ENCODE measurements at places on chromosomes 4 and X.
A peak's percentile ranks its signal among the peaks of the same experiment; 100 is the strongest.

GRCh38 chrX:47232803-47233332 is at the start of gene USP11:
Gene USP11 (plus strand): TSS chrX:47233009. CDS start chrX:47233044, 35 bp downstream.
- H3K27ac ChIP-seq: peak within 1 kb of the TSS; percentile 96
- H3K27me3 ChIP-seq: no peaks in the 10 kb centered on the region
- H3K36me3 ChIP-seq: peaks cover 11% of the 10 kb centered on the region
- H3K4me1 ChIP-seq: peaks cover 7% of the 10 kb centered on the region
- H3K4me3 ChIP-seq: peak within 1 kb of the TSS; percentile 84
- DNase-seq: peak; percentile 75

- no peaks in the 10 kb centered on the region for H3K27me3 ChIP-seq
- peaks cover 13% of the 10 kb centered on the region for H3K4me1 ChIP-seq
- H3K4me3 ChIP-seq: peak overlapping the region; percentile 97
- H3K36me3 ChIP-seq: no peaks in the 10 kb centered on the region
- H3K27ac ChIP-seq: no peak overlapping the region
Measured at GRCh38 chr4:88006956-88007303, 505 bp upstream of the PKD2 start.

GRCh38 chr4:144646523-144647094 is 653 bp downstream of the HHIP start:
- H3K4me1 ChIP-seq: no peaks in the 10 kb centered on the region
- H3K4me3 ChIP-seq: peak overlapping the region; percentile 52
- H3K36me3 ChIP-seq: no peaks in the 10 kb centered on the region
- peak; percentile 22 for DNase-seq
- H3K27ac ChIP-seq: no peak overlapping the region

- no peak overlapping the region for H3K4me3 ChIP-seq
- no peaks in the 10 kb centered on the region for H3K27me3 ChIP-seq
- no peak overlapping the region for H3K27ac ChIP-seq
- no peaks in the 10 kb centered on the region for H3K4me1 ChIP-seq
- no peaks in the 10 kb centered on the region for H3K36me3 ChIP-seq
Measured at GRCh38 chr4:52574036-52574435, 85.1 kb downstream of the USP46 start.

- peaks cover 18% of the 10 kb centered on the region for H3K4me1 ChIP-seq
- H3K27me3 ChIP-seq: no peaks in the 10 kb centered on the region
- no peaks in the 10 kb centered on the region for H3K36me3 ChIP-seq
- no peak overlapping the region for H3K27ac ChIP-seq
- no peak overlapping the region for H3K4me3 ChIP-seq
Measured at GRCh38 chr4:52837716-52838558, 24.2 kb upstream of the RASL11B start.

DNA sequence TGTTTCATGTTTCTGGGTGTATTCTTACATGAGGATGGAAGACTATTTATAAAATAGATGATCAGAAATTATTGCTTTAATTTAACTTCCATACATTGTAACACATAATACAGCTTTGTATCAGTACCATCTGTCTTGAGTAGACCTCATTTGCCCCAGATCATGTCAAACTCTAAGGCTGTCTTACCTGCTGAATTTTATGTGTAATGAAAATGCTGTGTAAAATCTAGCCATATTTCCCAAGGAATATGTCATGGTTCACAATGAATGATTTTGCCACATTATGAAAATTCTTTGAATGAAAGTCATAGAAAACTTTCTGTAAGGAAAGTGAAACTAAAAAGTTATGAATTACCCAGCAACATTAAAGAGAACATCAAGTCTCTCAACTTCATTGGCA is 7.4 kb downstream of the BDH2 start:
- H3K27me3 ChIP-seq: no peaks in the 10 kb centered on the region
- H3K36me3 ChIP-seq: peaks cover 44% of the 10 kb centered on the region
- H3K4me3 ChIP-seq: no peak overlapping the region

DNA sequence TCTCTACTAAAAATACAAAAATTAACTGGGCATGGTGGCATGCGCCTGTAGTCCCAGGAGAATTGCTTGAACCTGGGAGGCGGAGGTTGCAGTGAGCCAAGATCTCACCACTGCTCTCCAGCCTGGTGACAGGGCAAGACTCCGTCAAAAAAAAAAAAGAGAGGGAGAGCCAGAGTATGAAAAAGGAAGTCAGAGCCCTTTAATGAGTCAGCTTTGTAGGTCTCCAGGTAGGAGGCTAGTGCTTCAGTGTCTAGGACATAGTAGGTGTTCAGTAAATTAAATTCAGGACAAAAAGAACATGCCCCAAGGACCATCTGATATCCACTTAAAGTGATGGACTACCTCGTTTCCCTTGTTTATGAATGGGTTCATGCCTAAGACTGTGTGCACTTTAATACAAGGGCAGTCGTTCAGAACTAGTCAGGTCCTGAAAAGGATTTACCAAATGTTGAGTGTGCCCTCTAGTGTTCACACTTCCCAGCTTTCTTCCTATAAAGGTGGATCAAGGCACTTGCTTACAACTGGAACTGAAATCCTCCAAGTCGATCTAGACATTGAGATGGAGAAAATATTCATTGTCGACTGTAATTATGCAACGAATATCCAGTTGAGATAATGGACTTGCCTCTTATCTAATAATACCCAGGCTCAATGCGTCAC is 29.0 kb downstream of the F9 start:
- no peaks in the 10 kb centered on the region for H3K4me1 ChIP-seq
- DNase-seq: peak; percentile 69
- H3K4me3 ChIP-seq: no peak overlapping the region
- H3K27ac ChIP-seq: no peak overlapping the region
- no peaks in the 10 kb centered on the region for H3K27me3 ChIP-seq

GRCh38 chrX:53440621-53441517 is 6.7 kb upstream of the HSD17B10 start:
- H3K27me3 ChIP-seq: peaks cover 5% of the 10 kb centered on the region
- no peak for DNase-seq
- H3K4me3 ChIP-seq: no peak overlapping the region
- H3K27ac ChIP-seq: no peak overlapping the region
- no peaks in the 10 kb centered on the region for H3K4me1 ChIP-seq

DNA sequence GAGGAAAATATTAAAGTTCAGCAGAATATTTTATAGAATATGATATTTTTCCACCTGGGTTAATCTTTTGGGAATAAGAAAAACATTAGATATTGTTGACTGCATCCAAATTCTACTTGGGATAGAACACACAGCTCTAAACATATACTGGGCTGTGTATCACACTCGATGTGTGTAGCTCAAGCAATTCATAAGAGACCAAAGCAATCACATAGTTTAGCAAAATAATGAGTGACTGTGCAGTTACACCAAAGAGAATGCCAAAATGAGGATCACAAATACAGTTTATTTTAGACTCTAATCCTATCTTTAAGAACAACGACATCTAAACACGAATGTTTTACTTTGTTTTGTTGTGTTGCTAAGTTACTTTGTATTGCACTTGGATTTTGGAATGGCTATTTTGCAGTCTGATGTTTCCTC is 101.2 kb downstream of the CBR4 start:
- no peak overlapping the region for H3K4me3 ChIP-seq
- H3K36me3 ChIP-seq: peaks cover 56% of the 10 kb centered on the region
- H3K4me1 ChIP-seq: peaks cover 23% of the 10 kb centered on the region
- no peak for DNase-seq

Data from cardiac muscle cell (in vitro differentiated cells and primary cell).